Cardiac fibroblast (primary cell): ENCODE measurements at places on chromosomes 7 and 10.

- DNase-seq, result no peak
These were observed 169.7 kb downstream of the LRRTM3 start for GRCh38 chr10:67095531-67095930.

DNA sequence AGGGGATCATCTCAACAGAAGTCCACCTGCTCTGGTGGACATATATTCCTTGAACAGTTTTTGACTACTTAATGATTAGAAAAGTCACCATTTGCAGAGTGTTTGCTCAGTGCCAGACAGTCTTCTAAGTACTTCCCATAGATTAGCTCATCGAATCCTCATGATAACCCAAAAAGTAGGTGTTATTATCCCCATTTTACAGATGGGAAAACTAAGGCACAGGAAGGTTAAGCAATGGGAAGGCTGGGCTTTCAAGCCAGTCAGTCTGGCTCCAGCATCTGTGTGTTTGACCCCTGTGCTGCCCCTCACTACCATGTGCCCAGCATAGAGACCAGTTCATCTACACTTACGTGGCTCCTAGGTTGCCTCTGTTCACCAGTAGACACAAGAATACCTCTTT lies 15.9 kb downstream of the CDHR3 start:
- DNase-seq, result no peak

GRCh38 chr10:128050936-128051335 lies 75.3 kb downstream of the MKI67 start:
- no peak for DNase-seq

DNA sequence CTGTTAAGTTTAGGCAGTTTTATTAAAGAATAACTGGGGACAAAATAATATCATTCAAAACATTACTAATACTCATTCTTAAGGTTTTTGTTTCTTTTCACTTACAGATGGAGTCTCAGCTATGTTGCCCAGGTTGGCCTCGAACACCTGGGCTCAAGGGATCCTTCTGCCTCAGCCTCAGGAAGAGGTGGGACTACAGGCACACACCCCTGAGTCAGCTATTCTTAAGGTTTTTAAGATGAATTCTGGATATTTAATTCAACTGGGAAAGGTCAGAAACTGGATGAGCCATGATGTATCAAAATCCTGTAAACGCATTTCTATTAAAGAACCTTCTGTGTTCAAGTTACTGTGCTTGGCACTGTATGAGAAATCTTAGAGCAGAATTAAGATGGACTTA lies 3.5 kb downstream of the OAT start:
- DNase-seq, result no peak

DNA sequence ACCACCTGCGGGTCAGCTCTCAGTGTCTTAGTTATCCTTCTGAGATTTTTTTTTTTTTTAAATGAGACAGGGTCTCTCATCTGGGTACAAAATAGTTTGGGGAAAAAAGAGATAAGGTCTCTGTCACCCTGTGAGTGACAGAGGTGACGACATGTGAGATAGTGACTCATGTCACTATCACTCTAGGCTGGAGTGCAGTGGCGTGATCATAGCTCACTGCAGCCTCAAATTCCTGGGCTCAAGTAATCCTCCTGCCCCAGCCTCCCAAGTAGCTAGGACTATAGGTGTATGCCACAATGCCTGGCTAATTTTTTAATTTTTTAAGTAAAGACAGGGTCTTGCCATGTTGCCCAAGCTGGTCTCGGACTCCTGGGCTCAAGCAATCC lies 10.4 kb downstream of the BLVRA start:
- DNase-seq, result no peak

- no peak for DNase-seq
These were observed 316.7 kb downstream of the FGFR2 start for GRCh38 chr10:121281576-121281975.

DNA sequence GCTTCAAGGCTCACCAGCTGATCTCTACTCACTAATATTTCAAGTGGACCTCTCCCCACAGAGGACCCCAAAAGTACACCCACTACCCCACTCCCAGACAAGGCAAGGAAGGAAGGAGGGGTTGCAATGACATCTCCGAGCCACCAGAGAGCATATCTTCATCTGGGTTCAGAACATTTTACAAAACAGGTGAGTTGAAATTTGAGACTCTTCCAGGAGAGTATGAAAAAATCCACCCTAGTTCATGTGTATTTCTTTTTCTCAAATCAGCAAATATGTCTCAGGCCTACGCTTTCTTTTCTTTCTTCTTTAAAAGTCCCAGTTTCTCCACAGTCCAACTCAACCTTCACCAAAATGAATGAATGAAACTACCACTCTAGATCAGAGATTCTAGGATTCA lies 61.9 kb downstream of the SGMS1 start:
- no peak for DNase-seq

DNA sequence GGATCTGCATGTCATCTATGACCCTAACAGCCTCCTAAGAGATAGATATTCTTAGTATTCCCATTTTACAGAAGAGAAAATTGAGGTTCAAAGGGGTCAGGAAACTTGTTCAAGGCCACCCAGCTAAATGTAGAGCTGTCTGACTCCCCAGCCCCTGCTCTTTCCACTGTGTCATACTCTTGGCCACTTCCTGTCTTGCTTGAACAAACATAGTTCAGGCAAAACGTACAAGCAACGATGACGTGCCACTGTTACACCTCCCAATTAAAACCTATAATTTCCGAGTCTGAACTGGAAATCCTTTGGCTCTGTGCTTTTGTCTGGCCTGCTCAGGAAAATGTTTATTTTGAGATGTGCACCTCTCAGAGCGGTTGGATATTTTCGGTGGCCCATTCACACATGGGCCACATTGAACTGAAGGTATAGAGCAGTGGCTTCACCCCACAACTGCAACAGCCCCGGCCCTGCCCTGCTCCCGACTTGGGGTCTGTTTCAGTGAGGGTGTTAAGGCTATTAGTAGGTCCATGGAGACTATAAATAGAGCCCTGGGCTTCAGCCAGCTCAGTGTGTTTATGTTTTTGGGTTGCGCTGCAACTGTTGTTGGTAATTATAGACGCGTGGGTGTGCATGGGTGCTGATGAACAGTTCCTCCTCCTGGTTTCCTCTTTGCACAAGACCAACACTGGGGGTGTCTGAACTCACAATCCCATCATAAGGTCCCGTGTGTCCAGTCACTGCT lies 172.3 kb upstream of the ADO start:
- DNase-seq, result peak; percentile 54

DNA sequence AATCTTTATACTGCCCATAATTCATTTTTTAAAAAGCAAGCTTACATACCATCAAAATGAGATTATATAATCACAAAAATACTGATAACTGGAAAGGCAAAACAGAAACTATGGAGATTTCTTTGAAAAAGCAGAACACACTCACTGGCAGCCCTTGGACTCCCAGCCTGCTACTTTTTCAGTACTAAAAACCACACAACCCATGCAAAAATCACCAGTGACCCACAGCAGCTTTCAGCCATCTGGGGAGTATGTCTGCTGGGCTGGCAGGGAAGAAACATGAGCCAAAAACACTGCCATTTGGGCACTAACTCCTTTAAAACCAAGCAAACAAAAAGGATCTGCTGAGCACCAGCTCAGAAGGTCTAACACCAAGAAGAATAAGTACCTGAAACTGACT lies 80.0 kb upstream of the DDC start:
- no peak for DNase-seq

- no peak for DNase-seq
These were observed 195.8 kb upstream of the HABP2 start for GRCh38 chr10:113356794-113357680.

GRCh38 chr10:31769564-31769963 lies 159.1 kb downstream of the ARHGAP12 start:
- peak; percentile 88 for DNase-seq

- no peak for DNase-seq
These were observed 1.2 kb upstream of the MAP3K8 start for GRCh38 chr10:30432622-30433305.

- peak; percentile 32 for DNase-seq
These were observed 26.0 kb upstream of the GLI3 start for GRCh38 chr7:42262964-42263363.

- DNase-seq, result no peak
These were observed 28.9 kb downstream of the DNAJC12 start for GRCh38 chr10:67809107-67809506.

DNA sequence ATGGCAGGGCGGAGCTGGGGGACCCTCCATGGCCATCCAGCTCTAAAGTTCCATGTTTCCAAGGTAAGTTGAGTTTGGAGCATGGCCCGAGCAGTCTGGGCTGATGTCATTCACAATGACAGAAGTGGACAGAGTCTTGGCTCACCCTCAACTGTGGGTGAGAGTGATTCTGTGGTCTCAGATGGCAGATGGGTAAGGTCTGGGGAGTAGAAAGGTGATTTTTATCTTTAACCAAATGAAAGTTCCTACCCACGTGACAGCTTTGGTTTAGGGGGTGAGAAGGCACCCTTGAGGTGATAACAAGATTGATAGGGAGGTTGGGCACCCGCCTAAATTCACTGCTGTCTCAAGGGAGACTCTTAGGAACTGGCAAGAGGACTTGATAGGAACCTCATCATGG lies 57.6 kb upstream of the PDZD8 start:
- DNase-seq, result no peak

DNA sequence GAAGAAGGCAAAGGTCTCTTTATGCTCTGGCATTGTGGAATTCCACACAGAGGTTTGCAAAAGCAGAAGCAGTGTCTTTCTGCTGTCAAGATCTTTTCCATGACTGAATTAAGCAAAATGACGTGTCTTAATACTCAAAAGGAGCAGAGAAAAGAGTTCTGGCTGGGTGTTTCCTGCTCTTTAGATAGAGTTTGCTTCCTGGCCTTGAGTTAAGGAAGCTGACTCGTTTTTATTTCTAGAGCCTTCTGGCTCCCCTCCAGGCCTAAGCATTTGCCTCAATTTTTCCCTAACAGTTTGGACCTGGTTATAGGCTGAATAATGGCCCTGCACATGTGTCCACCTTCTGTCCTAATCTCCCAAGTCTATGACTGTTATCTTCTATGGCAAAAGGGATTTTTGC lies 21.6 kb downstream of the TAS2R41 start:
- DNase-seq, result peak; percentile 89

DNA sequence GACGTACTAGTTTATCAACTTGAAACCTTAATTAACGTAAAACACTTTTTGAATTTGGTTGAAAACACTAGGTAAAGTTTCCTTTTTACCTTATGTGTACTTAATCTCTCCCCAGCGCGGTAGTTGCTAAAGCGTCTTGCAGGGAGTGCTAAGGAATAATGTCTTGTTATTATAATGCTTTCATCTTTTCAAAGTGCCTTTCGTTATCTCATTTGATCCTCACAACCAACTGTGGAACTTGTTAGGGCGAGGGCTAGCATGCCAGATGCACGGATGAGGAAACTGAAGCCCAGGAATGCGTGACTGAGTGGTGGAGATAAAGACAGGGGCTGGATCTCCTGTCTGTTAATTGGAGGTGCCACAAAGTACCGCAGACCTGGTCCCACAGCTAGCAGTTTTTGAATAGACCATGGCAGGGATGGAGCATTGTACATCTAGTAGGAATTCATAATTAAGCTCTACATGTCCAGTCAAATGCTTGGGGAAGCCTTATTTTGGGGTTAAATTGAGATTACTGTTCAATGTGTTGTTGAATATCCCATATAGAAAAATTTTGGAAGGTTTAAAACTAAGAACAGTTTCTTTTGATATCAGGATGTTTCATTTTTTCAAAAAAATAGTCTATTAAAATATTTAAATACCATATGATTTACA lies 234.3 kb downstream of the SH2D4B start:
- DNase-seq, result no peak

DNA sequence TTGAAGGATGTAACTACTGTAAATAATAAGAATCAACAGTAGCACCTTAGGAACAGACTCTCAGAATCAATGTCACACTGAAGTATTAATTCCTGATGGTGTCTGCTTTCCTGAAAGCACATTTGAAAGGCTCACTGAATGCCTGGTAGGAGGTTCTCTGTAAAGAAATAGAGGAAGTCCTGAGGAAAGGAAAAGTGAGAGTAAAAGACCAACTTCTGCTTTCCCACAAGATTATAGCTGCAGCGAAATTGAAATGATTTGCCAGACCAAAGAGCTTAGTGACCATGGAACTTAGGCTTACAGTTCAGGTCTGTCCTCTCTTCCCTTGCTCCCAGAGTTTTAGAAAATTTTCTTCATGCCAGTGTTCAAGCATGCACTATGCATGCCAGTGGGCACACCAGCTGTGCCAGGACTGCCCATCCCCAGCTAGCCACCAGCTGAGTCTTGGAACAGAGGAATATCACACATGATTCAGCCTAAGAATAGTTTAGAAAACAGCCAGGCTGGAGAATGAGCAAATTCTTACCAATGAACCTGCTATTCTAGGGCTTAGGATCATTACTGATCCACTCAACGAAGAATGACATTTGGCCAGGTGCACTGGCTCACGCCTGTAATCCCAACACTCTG lies 123.2 kb downstream of the HERPUD2 start:
- no peak for DNase-seq

GRCh38 chr10:124217906-124218804 lies 124.8 kb upstream of the CHST15 start:
- DNase-seq, result no peak

DNA sequence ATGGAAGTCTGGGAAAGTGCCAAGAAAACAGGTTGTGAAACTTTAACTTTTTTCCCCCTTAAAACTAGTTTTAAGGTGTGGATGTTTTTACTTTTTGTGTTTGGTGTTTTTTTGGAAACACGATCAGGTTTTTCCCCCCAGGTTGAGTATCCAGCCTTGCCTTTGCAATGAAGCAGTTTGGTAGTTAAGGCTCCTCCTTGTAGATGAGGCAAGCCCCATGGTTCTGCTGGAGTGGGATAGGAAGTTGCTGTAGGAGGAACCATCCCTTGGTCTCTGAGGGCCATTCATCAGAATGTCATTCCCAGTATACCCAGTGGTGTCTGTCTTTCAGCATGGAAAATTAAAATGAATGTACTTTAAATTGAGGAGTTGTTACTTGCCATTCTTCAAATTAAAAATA lies 2.7 kb downstream of the CUL1 start:
- DNase-seq, result peak; percentile 47

DNA sequence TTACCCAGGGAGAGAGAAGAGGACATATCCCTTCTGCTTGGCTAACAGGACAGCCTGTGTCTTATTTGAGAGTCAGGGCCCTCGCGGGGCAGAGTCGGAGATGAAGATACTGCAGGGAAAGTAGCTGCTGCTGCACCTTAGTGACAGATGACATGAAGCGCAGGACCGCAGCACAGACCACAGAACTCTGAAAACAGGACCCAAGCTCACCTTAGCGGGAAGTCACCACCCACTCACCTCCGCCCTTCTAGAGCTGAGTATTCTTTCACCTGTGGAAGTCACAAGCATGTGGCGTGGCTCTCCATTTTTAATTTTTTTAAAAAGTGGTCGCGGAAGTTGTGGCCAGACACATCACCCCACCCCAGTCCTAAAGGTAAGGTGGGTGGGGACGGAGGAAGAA lies 191.4 kb downstream of the FAM107B start:
- DNase-seq, result no peak

GRCh38 chr7:12769444-12769843 lies 82.0 kb downstream of the ARL4A start:
- DNase-seq, result peak; percentile 15

- peak; percentile 73 for DNase-seq
These were observed 52.5 kb upstream of the NFKB2 start for GRCh38 chr10:102342958-102343357.

- no peak for DNase-seq
These were observed 47.9 kb upstream of the ITPRID1 start for GRCh38 chr7:31466036-31466435.
